Frontal cortex (tissue), 4 donors: ENCODE measurements at places on chromosomes 3 and 15.

GRCh38 chr3:59824876-59825275, 775.1 kb upstream of the CFAP20DC start:
- DNase-seq = no peak

GRCh38 chr3:172892158-172892557, 141.6 kb downstream of the ECT2 start:
- no peak for DNase-seq

GRCh38 chr3:188082031-188082430, 71.9 kb upstream of the LPP start:
- DNase-seq = no peak

DNA sequence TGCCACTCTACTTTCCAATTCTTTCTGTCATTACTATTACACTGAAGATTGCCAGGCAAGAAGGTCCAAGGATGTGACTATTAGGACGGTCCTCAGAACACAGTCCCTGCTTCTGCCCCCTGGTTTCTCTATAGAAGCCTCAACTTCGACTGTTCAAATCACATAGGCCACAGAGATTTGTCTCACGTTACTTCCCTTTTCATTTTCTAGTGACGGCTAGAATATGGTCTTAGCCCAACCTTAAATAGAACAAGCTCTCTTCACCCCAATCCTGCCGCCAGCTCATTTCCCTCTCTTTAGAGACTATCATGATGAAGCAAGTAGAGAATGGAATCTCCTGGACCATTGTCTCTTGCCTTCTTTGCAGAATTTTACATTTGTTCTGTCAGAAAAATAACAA, 84.9 kb downstream of the TIGIT start:
- no peak for DNase-seq

DNA sequence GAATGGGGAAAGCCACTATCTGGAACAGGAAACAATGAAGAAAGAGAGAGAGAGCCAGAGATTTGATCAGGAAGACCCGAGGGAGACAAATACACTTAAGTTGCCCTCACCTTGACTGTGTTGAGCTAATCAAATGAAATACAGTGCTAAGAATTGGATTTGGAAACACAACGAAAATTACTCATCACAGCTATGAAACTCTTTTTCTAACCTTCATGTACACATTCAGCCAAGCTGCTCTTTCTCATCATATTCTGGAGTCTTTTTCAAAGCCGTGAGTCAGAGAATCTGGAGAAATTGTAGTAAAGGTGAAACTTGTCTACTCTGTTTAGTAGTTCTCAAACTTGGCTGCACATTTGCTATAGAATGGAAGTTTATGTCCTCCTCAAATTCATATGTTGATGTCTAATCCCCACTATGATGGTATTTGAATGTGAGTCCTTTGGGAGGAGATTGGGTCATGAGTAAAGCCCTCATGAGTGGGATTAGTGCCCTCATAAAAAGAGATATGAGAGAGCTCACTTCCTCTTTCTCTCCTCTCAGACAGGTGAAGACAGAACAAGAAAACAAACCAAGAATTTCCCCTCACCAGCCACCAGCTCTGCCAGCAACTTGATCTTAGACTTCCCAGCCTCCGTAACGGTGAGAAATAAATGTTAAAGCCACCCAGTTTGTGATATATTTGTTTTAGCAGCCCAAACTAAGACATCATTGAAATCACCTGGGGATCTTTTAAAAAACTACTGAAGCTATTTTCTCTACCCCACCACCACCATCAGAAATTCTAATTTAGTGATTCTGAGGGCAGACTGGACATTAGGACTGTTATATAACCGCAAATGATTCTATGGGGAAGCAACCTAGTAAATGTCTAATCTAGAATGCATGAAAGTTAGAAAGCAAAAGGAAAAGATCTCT, 143.6 kb upstream of the GRM7 start:
- DNase-seq = no peak

DNA sequence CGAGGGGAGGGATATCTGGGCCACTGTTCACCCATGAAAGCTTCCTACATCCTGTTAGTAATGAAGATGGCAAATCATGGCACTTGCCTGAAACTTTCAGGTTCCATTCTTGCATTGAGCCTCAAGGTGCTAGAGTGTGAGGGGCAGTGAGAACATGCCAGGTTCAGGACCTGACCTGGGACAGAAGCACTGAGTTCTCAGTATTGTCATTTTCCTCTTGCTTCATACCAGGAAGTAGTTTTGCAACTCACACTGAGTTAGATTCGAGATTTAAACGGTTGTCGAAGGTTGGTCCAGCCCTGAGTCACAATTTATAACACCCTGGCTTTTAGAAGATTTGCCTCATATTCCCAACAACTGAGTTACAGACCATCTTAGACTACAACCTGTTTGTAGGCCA, 11.8 kb upstream of the MEIS2 start:
- no peak for DNase-seq

- DNase-seq = no peak
These were observed 12.4 kb downstream of the USP4 start for GRCh38 chr3:49327485-49327884.

DNA sequence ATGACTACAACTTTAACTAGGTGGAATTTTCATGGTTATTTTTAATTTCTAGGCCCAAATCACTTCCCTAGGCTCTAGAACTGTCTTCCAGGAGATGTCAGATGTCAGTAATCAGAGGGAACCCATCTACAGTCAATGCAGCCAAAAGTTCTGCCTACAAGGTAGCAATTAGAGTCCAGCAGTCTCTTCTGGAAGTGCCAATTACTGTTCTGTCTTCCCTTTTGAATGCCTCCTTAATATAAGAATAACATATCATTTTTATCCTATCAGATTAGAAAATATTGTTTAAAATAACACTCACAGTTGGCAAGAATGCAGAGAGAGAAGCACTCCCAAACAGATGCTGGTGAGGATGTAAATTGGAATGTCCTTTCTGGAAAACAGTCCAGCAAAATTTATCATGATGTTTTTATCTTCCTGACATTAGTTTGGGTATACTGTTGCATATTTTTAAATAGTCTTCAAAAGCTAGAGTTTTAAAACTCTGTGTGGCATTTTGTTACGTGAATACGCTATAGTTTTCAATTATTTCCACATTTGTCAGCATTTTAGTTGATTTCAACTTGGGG, 543.7 kb downstream of the FHIT start:
- DNase-seq = no peak

DNA sequence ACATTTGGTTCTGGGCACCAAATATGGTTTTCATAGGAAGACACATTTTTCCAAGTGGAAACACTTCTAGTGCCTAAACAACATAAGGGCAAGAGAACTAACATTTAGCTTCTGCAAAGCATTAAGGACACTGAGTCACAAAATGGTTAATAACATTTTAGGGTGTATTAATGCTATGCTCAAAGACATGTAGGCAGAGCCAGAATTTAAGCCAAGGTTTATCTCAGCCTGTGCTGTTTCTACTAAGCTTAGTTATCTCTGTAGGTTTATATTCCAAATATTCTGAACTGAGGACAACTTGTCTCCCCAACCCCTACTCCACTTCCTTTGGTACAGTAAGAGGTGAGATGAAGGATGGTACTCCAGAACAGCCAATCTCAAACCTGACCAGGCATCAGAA, 54.1 kb upstream of the AKAP13 start:
- no peak for DNase-seq

- no peak for DNase-seq
These were observed 15.5 kb upstream of the PLA2G4E start for GRCh38 chr15:42036112-42036905.

DNA sequence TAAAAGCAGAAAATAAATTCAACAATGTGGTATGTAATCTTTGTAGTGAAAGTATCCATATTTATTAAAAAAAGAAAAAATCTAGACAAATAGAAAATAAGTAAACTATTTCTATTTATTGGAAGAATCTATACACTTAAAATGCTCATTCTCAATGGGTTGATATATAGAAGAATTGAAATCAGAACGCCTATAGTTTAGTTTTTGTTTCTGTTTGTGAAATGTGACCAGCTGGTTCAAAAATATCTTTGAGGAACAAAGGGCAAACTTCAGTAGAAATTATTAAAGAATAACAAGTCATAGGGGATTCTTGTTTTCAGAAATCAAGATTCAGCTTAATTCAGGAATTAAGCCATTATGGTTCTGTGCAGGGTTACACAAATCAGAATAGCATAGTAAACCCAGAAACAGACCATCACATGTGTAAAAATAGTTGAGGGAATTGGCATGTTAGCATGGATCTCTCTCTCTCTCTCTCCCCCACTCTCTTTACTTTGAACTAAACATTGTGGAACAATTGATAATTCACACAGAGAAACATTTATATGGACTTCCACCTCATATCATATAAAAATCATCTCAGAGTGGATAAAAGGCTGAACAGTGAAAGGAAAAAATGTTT, 134.0 kb downstream of the CHL1 start:
- DNase-seq = no peak

DNA sequence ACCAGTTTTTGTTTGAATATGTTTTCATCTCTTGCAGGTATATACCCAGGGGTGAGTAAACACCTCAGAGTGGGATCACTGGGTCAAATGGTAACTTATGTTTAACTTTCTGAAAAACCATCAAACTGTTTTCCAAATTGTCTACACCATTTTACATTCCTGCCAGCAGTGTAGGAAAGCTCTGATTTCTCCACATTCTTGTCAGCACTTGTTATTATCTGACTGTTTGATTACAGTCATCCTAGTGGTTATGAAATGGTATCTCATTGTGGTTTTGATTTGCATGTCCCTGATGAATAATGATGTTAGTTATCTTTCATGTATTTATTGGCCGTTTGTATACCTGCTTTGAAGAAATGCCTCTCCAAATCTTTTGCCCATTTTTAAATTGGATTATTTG, 13.8 kb downstream of the FSD2 start:
- no peak for DNase-seq

DNA sequence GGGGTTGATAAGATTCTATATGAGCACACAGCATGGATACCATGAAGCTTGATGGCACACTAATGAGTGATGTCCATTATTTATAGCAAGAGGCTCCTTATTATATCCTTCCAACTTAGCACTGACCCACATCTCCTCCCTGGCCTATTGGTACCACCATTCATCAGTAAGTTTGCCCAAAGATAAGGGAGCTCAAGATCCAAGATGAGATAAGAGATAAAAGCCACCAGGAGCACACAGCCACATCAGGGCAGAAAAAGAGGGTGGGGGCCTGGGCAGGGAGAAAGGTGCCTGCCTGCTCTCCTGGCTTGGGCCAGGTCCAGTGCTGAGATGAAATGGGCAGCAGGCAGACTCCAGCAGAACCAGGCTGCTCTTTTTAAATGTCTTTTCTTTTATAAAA, 4.4 kb upstream of the PPP1R14D start:
- no peak for DNase-seq

- no peak for DNase-seq
These were observed 10.6 kb upstream of the BTBD1 start for GRCh38 chr15:83077491-83078230.

GRCh38 chr3:53375019-53375418, 27.7 kb upstream of the DCP1A start:
- peak; percentile 58 for DNase-seq

DNA sequence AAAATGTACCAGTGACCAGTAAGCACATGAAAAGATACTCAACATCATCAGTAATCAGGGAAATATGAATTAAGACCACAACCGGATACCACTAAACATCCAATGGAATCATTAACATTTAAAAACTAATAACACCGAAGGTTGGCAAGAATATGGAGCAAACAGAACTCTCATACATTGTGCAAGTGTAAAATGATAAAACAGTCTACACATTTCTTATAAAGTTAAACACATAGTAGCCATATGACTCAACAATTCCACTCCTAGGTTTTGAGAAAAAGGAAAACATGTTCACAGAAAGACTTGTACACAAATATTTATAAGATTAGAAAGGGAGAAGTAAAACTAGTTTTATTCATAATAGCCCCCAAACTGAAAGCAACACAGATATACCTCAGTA, 60.3 kb upstream of the SLCO2A1 start:
- no peak for DNase-seq

GRCh38 chr15:96322536-96323318, 7.8 kb upstream of the NR2F2 start:
- peak; percentile 17 for DNase-seq

DNA sequence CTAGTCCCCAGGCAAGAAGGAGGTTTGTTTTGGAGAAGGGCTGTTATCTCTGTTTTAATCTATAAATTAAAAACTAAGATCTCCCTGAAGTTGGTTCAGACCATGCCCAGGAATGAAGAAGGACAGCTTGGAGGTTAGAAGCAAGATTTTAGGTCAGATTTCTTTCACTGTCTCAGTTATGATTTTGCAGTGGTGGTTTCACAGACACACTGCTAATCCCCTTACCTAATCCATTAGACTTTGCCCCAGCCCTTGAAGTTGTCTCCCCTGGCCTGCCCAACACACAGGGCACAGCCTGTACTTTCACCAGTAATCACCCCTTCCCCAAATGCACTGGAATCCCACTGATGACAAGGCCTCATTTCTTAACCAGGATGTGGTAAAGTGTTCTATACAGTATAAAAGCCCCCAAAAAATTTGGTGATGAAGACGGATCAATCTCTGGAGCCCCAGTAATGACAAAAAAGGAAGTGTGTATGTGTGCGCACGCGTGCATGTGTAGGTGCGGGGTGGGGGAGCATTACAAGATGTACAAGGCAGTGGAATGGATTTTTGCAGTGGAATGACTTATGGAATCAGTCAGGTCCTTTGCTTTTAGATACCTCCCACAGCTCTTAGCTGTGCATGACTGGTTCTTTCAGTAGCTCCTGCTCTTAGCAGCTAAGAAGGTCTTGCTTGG, 73.1 kb upstream of the TERB2 start:
- no peak for DNase-seq

GRCh38 chr15:89835176-89835564, 20.5 kb upstream of the ANPEP start:
- DNase-seq = no peak

GRCh38 chr15:59887211-59887610, 116.9 kb upstream of the FOXB1 start:
- no peak for DNase-seq

DNA sequence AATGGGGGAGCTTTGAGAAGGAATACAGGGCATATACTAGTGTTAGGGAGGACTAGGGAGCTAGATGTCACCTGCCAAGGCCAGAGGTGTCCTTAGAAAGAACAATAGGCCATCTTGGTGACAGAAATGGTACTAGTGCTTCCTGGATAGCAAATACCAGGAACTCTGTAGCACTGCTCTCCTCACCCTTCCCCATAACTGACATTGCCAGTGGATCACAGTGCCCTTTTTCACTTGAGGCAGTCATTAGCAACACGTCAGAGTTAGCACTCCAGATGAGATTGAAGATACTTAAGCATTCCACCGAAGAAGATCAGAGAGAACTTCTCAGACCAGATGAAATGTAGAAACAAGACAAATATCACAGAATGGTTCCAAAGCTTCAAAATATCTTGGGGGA, 103.1 kb upstream of the PDZRN3 start:
- DNase-seq = no peak

DNA sequence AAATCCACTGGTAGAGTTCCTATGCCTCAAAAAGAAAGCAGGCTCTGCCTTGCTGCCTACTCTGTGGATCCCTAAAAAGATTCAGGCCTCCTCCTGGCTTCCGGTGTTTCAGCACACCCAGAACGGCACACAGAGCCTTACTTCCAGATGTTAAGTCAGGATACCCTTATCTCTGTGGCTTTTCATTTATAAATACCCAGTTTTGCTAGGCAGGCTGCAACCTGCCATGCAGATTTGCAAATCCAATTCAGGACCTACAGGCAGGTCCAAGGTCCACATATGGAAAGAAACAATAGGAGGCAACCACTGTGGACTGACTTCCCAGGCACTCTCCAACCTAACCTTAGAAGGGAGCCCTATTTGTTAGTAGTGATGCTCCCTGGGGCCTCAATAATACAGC, 30.7 kb downstream of the EFL1 start:
- DNase-seq = no peak

- no peak for DNase-seq
These were observed 141.2 kb upstream of the LINGO1 start for GRCh38 chr15:77773903-77774302.

- DNase-seq = no peak
These were observed 12.0 kb upstream of the NMNAT3 start for GRCh38 chr3:139689708-139690228.
